ENCODE measurements at places on chromosomes 3 and 15.

DNA sequence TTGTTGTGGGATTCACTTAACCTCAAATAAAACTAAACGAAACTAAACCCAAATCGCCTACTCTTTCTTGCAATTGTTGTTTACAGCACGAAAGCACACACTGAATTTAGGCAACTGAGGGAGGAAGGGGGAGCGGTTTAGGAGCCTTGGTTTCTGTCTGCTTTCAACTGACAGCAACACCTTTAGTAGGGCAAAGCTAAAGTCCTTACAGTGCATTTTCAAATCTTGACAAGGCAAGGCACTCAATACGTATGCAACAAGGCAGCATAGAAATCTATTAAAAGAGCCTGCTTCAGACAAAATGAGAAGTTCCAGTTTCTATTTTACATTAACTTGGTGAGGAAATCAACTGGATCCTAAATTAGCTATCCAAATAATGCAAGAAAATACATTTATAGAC lies 174.6 kb downstream of the CHST2 start:
- no peak for DNase-seq

DNA sequence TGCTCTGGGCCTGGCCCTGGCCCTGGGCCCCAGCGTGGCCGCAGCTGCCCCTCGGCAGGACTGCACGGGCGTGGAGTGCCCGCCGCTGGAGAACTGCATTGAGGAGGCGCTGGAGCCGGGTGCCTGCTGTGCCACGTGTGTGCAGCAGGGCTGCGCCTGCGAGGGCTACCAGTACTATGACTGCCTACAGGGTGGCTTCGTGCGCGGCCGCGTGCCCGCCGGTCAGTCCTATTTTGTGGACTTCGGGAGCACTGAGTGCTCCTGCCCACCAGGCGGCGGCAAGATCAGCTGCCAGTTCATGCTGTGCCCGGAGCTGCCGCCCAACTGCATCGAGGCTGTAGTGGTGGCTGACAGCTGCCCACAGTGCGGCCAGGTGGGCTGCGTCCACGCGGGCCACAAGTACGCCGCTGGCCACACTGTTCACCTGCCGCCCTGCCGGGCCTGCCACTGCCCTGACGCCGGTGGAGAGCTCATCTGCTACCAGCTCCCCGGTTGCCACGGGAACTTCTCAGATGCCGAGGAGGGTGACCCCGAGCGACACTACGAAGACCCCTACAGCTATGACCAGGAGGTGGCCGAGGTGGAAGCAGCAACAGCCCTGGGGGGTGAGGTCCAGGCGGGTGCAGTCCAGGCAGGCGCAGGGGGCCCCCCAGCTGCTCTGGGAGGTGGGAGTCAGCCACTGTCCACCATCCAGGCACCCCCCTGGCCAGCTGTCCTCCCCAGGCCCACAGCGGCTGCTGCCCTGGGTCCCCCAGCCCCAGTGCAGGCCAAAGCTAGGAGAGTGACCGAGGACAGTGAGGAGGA lies 21.7 kb downstream of the FBLN2 start:
- no peak for DNase-seq

GRCh38 chr3:7581831-7582230 lies 720.9 kb downstream of the GRM7 start:
- no peak for DNase-seq

DNA sequence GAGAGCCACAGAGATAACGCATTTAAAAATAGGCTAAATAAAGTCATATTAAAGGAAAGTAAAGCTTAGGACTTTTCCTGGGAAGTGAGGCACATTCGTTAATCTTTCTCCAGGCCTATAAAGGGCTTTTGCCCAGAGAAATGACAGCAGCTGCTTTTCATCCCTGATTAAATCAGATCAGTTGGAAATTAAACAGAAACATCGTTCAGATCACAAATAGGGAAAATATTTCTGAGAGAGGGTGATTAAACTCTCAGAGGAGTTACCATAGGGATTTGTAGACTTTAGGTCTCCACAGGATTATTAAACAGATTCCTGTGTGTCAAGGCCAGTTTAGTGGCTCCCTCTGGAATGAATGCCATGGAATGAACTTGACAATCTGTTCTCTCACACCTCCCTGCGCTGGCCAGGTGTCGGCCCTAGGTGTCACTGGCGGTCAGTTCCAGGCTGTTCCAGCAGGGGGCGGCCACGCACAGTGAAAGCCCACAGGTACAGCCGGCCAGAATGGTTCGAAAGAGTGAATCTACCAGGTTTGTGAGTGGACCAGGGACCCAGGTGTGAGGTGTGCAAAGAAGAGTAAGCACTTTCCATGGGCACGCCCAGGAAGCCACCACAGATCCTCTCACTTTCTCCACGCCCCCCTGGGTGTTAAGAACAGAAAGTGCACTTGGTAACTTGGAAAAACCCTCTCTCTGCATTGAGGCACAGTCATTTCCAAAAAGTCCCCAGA lies 253.0 kb upstream of the RASGRP1 start:
- peak; percentile 89 for DNase-seq

DNA sequence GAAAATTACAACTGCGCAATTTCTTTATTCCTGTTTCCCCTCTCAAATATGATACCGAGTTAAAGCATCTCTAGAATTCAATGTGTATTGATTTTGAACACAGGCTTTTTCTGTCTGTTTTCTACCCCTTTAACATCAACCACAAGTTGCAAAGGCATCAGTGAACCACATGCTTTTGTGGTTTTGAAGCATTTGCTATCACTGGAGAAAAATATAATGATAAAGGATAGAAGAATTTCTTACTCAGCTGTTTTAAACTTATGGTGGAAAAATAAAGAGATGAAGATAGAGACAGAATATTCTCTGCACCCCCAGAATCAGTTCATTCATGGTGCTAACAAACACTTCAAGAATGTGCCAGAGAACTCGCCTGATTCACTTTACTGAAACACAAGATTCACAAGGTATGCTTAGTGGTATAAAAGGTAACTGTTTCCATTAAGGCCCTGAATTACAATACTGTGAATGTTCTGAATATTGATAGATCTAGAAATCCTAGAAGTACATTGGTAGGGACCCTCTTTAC lies 9.5 kb upstream of the DPPA4 start:
- no peak for DNase-seq

GRCh38 chr3:149792452-149793270 lies at the start of gene ANKUB1:
TSS of gene ANKUB1 (minus strand) at chr3:149792554. CDS start at chr3:149792366, 188 bp downstream.
- no peak for DNase-seq

GRCh38 chr3:126525091-126525852 lies 1.3 kb downstream of the CHST13 start:
- peak; percentile 24 for DNase-seq

- no peak for DNase-seq
Observed at GRCh38 chr15:65305776-65306175, 1.3 kb downstream of the RNU5B-1 start.

GRCh38 chr15:79209690-79210089 lies 72.8 kb upstream of the ANKRD34C start:
- DNase-seq = no peak

DNA sequence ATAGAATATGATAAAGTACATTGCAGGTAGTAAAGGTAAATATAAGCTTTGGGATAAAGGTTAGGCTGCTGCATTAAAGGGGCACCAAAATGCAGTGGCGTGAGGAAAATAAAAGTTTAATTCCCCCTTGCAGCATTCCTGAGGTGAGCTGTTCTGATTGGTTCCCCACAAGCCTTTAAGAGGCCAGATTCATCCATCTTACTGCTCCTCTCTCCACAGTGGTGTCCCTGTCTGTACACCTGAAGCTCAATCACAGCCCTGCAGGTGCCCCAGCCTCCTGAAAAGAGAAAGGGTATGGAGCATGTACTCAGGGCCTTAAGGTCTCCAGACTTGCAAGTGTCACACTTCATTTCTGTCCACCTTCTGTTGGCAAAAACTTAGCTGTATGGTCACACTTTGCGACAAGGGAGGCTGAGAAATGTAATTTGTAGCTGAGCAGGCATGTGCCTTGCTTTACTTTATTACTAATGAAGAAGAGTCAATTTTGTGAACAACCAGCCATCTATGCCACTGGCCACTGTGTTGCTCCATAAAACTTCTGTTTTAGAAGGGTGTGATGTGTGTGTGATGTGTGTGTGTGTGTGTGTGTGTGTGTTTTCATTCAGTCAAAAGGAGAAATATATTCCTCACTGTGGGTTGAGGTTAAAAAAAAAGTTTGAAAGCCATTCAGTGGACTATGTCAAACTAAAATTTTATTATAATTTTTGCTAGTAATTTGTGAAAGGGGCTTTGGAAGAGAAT lies 12.8 kb downstream of the LACTB start:
- DNase-seq = no peak

GRCh38 chr3:160451602-160452001 lies 2.0 kb upstream of the TRIM59 start:
- DNase-seq = no peak

- no peak for DNase-seq
Observed at GRCh38 chr15:38344351-38344750, 91.7 kb downstream of the SPRED1 start.

GRCh38 chr3:141405591-141405990 lies 37.3 kb downstream of the ZBTB38 start:
- no peak for DNase-seq

DNA sequence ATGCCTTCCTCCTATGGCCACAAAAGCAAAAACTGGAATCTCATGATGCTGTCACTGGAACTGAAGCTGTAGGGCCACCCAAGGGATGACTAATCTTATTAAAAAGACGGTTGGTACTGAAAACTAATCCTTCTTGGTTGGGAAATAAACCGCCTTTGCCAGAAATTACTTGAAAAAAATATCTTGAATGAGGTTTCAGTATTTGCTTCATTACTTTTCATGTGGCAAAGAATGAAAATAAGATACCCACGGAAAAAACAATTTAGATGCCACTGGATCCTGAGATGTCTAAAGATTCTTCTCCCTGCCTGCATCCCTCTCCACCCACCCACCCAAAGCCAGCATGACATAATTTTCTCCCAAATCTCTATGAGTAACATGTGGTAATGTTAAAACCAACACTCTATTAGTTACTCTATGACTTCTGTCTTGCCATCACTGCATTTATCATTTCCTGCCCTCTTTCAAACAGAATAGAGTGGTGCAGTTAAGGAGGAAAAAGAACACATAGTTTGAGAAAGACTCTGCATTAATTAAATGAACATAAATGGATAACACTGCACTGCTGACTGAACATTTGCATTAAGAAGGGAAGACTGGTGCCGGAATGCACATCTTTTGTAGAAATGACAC lies 111.8 kb upstream of the DPH6 start:
- DNase-seq = no peak

GRCh38 chr3:110430146-110430545 lies 641.5 kb upstream of the NECTIN3 start:
- DNase-seq = no peak

GRCh38 chr3:193782276-193782647 lies 189.3 kb downstream of the OPA1 start:
- DNase-seq = no peak

DNA sequence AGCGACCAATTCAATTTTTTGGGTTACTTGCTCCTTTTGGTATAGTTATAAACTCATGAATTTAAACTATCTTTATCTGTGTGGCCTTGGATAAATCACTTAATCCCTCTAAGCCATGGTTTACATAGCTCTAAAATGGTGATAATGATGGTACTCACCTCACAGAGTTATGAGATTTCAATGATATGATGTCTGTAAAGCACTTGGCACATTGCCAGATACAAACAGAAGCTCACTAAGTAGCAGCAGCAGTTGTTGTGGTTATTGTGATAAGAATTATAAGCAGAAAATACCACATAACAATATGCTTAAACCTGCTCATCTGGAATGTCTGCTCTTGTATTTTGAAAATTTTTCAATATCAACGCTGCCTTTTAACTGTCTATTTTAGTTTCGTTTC lies 185.1 kb upstream of the SNTN start:
- no peak for DNase-seq

GRCh38 chr15:80923668-80924067 lies 66.0 kb downstream of the MESD start:
- no peak for DNase-seq

DNA sequence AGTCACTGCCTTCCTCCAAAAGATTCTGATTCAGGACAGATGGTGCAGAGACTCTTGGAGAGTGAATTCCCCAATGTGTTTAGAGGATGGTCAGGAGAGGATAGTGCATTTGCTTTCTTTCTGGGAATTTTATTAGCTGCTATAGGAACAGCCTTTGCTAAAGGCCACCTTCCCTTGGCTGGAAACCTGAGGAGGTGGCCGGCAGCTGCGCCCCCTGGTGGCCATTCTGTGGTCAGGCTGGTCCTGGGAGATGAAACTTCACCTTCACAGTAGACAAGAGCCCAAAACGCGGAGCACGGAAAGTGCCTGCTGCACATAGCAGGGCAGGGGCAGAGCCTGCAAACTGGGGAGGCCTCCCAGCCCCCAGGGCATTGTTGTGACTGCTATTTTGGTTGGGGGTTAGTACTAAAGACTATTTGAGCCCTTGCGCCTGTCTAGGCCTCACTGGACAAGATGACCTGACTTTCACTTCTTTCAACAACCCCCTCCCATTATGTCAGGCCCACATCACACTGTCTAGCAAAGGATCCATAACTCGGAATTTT lies 34.3 kb downstream of the SEC22C start:
- peak; percentile 81 for DNase-seq

DNA sequence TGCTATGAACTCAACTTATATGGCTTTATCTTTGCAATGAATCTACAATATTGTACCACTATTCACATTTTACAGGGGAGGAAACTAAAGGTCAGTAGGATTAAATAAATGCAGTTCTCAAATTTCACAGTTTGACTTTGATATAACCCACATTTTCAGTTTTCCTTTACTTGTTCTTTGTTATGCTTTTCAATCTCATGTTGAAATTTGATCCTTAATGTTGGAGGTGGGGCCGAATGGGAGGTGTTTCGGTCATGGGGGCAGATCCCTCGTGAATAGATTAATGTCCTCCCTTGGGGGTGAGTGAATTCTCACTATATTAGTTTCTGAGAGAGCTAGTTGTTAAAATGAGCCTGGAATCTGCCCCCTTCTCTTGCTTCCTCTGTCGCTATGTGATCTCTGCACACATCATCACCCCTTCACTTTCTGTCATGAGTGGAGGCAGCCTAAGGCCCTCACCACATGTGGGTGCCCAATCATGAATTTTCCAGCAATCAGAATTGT lies 44.7 kb downstream of the CD200 start:
- no peak for DNase-seq

- no peak for DNase-seq
Observed at GRCh38 chr3:139529662-139530061, 9.9 kb downstream of the RBP1 start.

DNA sequence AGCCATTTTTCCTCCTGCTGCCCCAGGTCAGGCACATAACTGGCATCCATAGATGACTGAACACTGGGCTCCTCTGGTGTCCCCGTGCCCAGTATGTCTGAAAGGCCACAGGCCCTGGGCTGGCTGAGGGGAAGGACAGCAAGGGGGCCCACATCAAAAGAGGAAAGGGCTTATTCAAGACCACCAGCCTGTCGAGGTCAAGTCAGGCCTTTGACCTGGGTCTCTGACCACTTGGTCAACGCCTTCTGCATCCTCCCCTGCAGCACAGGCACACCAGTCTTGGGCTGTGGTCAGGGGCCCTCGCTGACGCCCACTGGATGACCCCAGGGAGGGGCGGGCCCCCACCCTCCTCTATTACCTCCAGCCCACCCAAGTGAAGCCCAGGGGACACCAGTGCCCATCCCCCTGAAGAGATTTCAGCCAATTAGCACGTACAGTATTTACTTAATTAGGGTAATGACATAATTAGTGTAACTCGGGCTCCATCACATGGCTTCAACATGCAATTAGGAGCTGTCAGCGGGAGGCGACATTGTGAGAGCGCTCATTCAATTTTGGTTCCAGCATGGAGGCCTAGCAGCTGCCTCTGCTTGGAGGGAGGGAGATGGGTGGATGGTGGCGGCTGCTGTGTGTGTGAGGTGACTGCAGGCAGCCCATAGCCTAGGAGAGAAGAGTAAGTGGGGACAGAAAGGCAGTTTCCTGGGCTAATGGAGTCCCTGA lies 13.5 kb upstream of the DNAH1 start:
- no peak for DNase-seq

- no peak for DNase-seq
Observed at GRCh38 chr3:145079436-145079835, 1081.5 kb downstream of the PLOD2 start.

- no peak for DNase-seq
Observed at GRCh38 chr3:55521064-55521737, 34.1 kb upstream of the WNT5A start.

Data from Right ventricle myocardium superior (tissue), 1 donor.